CD4-positive, alpha-beta T cell treated with Interleukin-15 for 1 hour (primary cell): ENCODE measurements at places on chromosomes 3 and 15.

DNA sequence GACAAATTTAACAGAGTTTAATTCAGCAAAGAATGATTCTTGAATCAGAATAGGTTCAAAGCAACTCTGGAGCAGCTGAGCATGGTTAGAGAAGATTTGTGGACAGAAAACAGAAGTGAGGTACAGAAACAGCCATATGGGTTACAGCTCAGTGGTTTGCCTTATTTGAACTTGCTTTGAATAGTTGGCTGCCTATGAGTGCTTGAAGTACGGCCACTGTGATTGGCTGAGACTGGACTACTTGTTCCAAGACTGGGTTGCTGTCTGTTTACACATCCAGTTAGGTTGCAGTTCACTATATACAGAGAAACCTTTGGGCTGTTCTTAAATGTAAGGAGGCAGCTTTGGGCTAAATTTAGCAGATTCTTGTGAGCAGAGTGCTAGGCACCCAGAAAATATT lies 79.4 kb upstream of the CADPS start:
- no peak for DNase-seq

- DNase-seq, result no peak
These were observed 2.5 kb downstream of the SLC22A13 start for GRCh38 chr3:38268087-38268486.

GRCh38 chr3:155402656-155403055 lies 109.2 kb upstream of the STRIT1 start:
- DNase-seq, result no peak

DNA sequence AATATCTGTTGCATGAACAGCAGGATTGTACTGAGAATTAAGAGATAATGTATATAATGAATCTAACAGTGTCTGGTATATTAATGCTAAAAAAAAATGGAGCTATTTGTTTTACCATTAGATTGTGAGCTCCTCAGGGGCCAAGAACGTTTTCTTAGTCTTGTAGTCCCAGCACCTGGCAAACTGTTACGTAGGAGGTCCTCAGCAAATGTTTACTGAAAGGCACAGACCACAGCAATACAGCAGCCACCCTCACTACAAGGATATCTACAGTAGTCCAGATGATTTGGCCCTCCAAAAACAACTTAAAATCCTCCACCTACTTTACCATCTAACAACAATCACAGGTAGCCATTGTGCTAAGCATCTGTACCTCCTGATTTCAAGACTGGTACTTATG lies 59.7 kb downstream of the MSL2 start:
- no peak for DNase-seq

DNA sequence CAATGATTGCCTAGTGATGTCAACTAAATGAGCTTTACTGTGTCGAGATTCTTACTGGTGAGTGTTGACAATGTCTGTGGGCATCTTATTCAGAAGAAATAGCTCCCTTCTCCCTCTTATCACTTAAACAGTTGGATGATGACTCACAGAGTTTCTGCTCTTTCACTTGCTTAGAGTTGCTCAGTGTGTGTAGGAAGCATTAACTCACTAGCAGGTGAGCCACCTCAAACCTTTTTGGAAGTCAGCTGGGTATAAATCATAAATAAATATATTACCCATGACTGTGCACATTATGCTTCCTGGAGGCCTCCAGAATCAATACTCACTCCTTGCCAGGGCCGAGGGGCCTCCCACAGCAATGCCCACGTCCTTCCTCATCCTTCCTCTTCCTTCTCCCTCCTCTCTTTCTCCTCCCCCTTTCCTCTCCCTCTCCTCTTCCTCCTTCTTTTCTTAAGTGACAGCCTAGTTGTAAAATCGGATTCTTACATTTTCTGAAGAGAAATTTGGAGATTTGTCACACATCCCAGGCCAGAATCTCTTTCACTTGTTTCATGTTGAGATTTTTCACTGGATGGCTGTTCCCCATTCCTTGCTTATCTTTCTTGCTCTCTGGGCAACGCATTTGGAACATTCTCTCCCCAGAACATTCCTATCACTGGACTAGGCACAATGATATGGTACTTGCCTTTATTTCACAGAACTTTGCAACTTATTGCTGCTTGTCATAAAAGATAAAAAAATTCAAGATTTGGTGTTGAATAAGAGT lies 17.5 kb downstream of the SHC4 start:
- no peak for DNase-seq

- no peak for DNase-seq
These were observed 27.6 kb upstream of the VILL start for GRCh38 chr3:37963016-37963415.
